Stimulated activated CD4-positive, alpha-beta T cell treated with anti-CD3 and anti-CD28 coated beads, Interleukin-1b, Interleukin-23, amount 100 ng/mL, for 1 hour (primary cell): ENCODE measurements at places on chromosomes 3 and 15.

DNA sequence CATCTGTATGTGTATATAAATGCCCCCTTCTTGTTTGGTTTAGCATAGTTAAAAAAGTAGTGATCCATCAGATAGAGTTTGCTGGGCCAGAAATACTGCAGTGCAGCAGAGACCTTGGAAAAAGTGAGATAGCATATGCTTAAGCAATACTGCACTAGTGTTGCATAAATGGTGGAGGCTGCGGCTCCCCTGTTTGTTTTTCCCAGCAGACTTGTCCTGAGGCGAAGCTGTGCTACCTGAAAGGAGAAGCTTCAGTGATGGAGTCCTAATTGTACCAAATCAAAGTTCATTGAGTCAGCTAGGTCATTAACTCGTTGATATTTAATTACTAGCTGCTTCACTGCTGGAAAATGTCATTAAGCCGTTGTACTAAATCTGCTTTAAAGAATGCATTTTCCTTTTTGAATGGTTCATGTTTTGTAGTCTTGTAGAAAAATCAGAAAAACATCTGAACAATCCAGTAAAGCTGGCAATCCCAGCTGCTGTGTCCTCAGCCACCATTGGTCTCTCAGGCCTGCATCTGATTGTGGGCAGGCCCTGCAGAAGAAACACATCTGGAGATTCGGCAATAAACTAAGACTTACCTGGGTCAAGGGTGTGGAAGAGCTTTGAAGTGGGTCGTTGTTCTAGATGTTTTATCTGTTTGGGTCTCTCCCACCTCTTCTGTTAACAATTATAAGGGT lies 169.6 kb downstream of the B3GALNT1 start:
- no peak for DNase-seq

- DNase-seq, result no peak
Measured at GRCh38 chr3:77247061-77247460, 207.2 kb downstream of the ROBO2 start.

DNA sequence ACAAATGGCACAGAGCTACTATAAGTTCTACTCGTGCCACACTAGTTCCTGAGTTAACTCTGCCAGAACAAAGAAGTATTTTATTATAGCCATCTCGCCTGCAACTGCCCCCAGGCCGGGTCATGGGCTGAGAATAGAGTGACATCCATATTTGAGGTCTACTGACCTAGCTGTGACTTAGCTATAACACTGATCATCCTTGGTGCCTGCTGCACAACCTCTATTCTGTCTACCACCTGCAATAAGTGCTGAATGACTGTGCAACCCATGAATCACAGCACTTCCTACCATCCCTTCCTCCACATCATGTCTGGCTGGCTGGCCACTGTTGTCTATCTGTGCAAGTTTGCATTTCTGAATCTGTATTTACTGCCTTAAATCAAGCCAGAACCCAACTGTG lies 506.5 kb upstream of the TBL1XR1 start:
- DNase-seq, result no peak

- no peak for DNase-seq
Measured at GRCh38 chr15:98160236-98160635, 199.7 kb downstream of the ARRDC4 start.

DNA sequence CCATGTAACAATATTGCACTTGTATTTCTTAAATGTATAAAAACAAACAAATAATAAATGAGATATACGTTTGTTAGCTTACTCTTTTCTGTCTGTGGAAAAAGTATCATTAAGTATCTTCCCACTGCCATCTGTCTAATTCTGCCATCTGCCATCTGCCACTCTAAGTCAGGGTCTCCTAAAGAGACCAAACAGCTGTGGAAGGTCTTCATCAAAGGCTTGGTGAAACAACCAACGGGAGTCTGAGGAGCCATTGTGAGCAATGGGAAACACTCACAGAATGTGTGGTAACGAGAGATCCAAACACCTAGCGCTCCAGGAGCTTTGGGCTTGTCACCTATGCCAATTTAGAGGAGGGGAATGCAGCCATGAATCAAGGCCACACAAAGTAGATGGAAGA lies 28.7 kb upstream of the PFN2 start:
- DNase-seq, result no peak

DNA sequence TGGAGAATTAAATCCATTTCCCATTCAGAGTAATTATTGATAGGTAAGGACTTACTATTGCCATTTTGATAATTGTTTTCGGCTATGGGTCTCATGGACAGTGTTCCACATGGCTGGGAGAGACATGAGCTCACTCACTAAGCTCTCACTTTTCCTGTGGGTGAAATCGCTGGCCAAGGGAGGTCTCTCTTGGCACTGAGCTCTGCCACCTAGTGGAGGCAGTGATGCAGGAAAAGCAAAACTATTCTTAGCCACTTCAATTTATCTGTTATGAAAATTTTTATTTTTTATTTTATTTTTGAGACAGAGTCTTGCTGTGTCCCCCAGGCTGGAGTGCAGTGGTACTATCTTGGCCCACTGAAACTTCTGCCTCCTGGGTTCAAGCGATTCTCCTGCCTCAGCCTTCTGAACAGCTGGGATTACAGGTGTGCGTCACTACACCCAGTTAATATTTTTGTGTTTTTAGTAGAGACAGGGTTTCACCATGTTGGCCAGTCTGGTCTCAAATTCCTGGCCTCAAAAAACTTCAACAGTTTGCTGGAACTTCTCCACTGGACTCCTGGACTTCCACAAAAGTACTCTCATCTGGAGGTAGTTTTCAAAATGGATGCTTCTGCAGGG lies 4.7 kb upstream of the RNF13 start:
- no peak for DNase-seq

GRCh38 chr3:115099986-115100571 lies 47.0 kb downstream of the ZBTB20 start:
- no peak for DNase-seq

GRCh38 chr3:27746838-27747237 lies 24.7 kb upstream of the EOMES start:
- DNase-seq, result no peak

DNA sequence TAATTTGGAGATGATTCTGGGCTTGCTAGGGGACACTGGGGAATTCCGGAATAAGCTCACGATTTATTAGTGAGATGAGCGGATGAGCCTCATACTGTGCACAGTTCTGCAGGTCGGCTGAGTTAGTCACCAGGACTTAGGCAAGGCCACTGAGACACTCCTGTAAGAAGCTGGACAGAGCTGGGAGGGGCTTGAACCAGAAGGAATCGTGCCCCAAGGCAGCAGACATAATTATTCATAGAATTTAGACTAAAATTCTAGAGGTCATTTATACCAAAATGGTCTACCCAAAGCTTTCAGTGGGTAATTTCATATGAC lies 121.4 kb downstream of the VGLL4 start:
- no peak for DNase-seq

- DNase-seq, result no peak
Measured at GRCh38 chr3:31999907-32000439, 18.4 kb downstream of the ZNF860 start.

GRCh38 chr3:182292591-182292990 lies 500.7 kb upstream of the ATP11B start:
- no peak for DNase-seq

- no peak for DNase-seq
Measured at GRCh38 chr3:173404156-173404555, 6.6 kb downstream of the NLGN1 start.

- DNase-seq, result no peak
Measured at GRCh38 chr3:41987627-41988026, 25.7 kb upstream of the ULK4 start.

DNA sequence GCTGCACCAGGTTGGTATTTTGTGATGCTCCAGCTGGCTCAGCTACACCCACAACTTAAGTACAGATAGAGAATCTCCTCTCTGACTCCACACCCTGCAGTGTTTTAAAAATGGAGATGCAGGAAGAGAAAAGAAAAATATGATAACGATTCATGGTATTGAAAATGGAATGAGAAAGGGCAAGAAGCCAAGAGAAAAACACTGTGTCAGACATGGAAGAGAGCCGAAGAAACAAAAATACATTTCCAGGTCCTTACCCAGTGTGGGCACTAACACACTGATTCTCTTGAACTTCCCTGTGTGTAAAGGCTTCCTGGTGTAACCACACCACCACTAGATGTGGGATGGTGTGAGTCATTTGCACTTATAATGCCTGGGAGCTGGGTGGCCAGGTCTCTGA lies 93.1 kb downstream of the GMPS start:
- no peak for DNase-seq

GRCh38 chr3:33363113-33363800 lies 76.9 kb downstream of the UBP1 start:
- no peak for DNase-seq
